GM04503 (cell line): ENCODE measurements at places on chromosomes 7 and 10.

DNA sequence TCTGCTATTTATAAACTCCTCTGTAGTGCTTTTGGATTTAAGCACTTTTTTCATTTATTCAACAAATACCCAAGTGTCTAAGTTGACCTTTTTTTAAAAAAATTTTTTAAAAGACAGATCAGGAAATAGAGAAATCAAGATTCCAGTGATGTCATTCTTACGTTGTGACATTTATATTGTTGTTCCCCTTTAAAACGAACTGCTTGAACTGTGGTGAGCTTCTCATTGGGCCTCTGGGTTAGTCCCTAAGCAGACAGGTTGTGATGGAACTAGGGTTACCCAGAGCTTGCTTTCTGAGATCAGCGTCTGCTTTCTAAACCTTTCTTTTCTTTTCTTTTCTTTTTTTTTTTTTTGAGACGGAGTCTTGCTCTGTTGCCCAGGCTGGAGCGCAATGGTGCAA lies 22.4 kb downstream of the GATA3 start:
- no peak for DNase-seq

GRCh38 chr7:31028417-31028992 lies 23.6 kb upstream of the ADCYAP1R1 start:
- no peak for DNase-seq

- no peak for DNase-seq
Measured at GRCh38 chr10:96743988-96744585, 23.8 kb upstream of the PIK3AP1 start.

GRCh38 chr7:22653951-22654350 lies 73.0 kb upstream of the IL6 start:
- DNase-seq = no peak

GRCh38 chr7:88293866-88294265 lies 12.8 kb downstream of the STEAP4 start:
- DNase-seq = no peak

DNA sequence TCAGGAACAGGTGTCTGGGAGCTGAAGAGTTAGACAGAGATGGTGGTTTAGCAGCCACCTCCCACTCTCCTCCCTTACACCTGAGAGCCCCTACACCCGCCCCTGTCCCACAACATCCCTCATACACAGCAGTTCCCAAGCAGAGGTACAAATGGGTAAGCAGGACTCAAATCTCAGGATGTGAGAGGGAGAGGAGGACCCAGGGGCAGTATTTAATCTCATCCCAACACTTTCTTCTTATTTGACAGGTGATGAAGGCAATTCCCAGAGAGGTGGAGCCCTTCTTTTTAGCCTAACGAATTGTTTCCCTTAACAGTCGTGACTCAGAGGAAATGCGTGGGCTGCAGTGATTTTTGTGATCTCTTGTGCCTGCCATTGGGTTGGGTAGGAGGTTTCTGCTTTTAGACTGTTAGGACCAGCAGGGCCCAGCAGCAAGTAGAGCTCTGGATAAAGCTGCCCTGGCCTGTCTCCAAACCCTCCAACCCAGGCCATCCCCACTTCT lies 191.3 kb downstream of the HECW1 start:
- DNase-seq = no peak

- DNase-seq = no peak
Measured at GRCh38 chr7:7808626-7809025, 90.2 kb upstream of the RPA3 start.

- DNase-seq = no peak
Measured at GRCh38 chr10:30403494-30403893, 30.5 kb upstream of the MAP3K8 start.

GRCh38 chr10:24414597-24414996 lies 205.7 kb downstream of the KIAA1217 start:
- no peak for DNase-seq

DNA sequence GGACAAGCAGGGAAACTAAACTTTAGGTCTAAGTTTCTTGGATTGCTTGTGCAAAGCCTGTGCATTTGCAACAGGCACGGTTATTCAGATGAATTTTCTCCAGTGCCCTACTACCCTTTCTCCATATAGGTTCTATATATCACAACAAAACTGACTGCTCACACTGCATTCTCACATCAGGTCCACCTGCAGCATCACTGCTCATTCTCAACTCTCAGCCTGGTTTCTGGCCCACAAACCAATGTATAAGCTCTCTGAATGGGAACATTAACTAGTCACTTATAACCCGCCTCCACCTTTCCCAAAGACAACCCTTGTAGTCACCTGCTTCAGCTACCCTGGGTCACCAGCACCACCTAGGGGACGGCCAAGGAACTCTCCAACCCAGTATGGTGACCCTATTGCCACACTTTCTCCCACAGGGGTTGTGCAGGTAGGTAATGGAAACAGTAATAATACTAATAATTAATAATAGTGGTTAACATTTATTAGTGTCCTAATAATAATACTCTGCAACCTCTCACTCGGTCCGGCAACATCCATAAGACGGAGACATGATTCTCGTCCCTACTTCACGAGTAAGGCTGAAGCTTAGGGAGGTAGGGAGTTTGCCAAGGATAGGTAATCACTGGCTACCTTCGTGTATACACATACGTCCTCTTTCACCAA lies 97.3 kb downstream of the CLEC2L start:
- DNase-seq = no peak
